GM23338 (cell line): ENCODE measurements at places on chromosomes 1 and 21. TPM values are rescaled to one million over a fixed set of nuclear protein-coding genes. Genes with fewer than 3 reads are reported as not detected.

DNA sequence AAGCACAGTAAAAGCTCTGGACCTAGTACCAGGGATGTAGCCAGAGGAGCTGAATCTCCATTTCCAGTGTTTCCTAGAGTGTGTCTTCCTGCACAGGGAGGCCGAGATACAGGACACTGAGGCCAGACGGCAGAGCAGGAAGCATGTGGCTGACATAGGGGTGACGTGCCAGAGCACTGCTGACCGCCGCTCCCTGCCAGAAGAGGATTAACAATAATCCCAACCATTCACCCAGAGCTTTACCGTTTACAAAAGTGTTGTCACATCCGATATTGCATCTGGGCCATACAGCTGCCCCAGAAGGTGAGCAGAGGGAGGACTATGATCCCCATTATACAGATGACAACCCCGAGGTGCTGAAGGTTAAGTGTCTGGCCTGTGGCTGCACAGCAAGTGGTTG, 5.8 kb upstream of the CLDN19 start:
- no peak for DNase-seq

- no peak for DNase-seq
Measured at GRCh38 chr21:45834026-45834715, 147.4 kb upstream of the COL6A1 start.

The FRRS1 gene
- total RNA-seq, result 3.7 and 6.8 TPM in 2 replicates

The FAM72B gene
- total RNA-seq, result 15.0 and 16.0 TPM in 2 replicates

DNA sequence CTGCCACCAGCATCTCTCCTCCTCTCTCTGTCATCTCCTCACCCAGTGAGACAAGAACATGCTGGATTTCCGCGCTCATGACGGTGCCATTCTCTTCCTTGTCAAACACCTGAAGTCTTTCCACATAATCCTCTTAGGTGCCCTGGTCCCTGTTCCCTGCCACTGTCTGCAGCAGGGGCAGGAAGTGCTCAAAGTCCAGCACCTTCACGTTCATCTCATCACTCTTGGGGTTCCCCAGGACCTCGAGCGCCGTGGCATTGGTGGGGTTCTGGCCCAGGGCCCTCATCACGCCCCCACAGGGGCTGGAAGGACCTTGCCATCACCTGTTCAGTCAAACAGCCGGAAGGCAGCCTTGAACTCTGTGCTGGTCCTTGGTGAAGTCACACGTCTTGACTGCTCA, 9.1 kb upstream of the AGPAT3 start:
- no peak for DNase-seq

The RAB42 gene
- 17.7 and 22.5 TPM in 2 replicates for total RNA-seq
